ENCODE measurements at places on chromosomes 7 and 10.
A peak's percentile ranks its signal among the peaks of the same experiment; 100 is the strongest.

DNA sequence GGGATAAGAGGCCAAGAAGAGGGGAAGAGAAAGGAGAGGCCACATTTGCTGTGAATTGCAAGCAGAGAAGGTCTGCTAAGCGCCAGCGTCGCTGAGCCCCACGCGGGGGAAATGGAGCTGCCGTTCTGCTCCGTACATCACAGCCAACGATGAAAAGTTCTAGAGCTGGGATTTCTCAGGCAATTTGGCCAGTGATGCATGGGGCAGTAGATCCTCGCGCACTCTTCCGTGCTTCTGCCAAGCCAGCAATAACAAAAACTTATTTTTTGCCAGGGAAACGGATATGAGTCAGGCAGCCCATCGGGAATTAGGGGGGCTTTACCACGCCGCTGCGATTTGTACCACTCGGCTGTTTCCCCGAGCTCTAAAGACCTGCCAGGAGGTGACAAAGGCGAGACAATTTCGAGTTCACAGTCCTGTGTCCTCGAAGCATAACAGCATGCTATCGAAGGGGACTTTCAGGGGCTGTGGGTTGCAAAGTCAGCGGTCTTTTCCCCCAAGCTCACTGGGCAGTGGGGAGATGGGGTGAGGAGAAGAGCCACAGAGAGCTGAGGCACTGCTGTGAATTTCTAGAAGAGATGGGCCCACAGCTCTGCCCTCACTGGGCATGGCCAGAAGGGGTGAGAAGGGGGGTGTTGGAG is 30.0 kb upstream of the SLF2 start:
- no peak for DNase-seq

DNA sequence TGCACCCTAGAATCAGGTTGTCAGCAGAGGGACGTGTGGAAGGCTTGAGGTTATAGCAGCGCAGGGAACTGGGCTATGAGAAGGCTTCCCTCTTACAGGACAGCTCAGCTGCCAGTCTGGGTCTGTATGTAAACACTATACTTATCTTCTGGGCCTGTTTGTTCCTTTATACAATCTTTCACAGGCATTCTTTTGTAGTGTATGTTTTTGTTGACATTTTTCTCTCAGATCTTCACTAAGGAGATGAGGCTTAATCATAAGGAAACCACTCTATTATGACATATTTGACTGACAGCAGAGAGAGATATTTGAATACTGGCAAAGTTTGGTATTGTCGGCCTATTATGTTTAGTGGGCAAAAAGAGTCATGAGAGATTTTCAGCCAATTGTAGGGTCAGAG is 929 bp downstream of the GBF1 start:
- DNase-seq = no peak

- DNase-seq = no peak
Measured at GRCh38 chr10:125554016-125554703, 128.8 kb downstream of the TEX36 start.

- no peak for DNase-seq
Measured at GRCh38 chr7:38060637-38061036, 117.4 kb upstream of the STARD3NL start.

DNA sequence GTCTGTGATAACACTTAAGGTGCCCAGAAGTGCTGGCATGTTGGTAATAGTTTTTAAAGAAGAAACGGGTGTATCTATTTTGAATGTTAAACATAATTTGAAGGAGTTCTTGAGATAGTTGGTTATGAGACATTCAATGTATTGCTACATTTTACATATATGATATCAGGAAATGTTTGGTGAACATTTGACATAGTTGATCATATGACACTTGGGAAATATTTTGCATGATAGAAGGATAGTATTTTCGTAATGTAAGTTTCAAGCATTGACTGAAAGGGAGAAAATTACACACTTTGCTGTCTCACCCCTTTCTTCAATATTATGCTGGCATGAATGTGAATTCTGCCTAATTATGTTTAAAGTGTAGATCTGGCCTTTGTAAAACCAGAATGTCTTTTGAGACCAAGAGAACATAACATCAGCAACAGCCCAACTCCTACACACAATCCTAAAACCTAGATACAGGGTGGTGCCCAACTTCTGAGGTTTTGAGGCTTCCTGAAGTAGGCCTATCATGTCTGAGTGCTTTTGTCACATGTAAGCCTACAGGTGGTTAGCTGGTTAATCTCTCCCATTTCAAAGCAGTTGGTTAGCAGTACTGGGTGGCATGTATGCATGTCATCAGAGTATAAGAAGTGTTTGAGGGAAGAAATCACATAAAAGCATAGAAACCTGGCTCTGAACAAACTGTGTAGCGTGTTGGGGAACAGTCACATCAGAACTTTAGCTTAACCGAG is 2.1 kb downstream of the ADD3 start:
- peak; percentile 29 for DNase-seq

DNA sequence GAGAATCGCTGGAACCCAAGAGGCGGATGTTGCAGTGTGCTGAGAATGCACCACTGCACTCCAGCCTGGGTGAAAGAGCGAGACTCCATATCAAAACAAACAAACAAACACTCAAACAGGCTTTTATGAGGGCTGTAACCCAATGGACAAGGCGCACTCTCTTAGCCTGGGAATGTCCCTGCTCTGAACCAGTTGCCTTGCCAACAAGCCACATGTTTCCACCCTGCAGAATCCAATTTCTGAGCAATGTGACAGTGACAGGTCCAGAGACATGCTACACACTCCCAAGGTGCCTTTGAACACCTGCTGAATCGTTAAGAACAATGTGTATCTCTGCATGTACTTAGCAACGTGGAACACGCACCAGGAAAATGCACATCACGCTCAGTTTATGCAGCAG is 186.8 kb upstream of the AUTS2 start:
- no peak for DNase-seq

GRCh38 chr10:21003240-21003822 is 106.2 kb upstream of the NEBL start:
- DNase-seq = no peak

- no peak for DNase-seq
Measured at GRCh38 chr7:29467193-29467926, 96.3 kb upstream of the PRR15 start.

- DNase-seq = no peak
Measured at GRCh38 chr7:95427166-95427565, 7.7 kb downstream of the PON2 start.

DNA sequence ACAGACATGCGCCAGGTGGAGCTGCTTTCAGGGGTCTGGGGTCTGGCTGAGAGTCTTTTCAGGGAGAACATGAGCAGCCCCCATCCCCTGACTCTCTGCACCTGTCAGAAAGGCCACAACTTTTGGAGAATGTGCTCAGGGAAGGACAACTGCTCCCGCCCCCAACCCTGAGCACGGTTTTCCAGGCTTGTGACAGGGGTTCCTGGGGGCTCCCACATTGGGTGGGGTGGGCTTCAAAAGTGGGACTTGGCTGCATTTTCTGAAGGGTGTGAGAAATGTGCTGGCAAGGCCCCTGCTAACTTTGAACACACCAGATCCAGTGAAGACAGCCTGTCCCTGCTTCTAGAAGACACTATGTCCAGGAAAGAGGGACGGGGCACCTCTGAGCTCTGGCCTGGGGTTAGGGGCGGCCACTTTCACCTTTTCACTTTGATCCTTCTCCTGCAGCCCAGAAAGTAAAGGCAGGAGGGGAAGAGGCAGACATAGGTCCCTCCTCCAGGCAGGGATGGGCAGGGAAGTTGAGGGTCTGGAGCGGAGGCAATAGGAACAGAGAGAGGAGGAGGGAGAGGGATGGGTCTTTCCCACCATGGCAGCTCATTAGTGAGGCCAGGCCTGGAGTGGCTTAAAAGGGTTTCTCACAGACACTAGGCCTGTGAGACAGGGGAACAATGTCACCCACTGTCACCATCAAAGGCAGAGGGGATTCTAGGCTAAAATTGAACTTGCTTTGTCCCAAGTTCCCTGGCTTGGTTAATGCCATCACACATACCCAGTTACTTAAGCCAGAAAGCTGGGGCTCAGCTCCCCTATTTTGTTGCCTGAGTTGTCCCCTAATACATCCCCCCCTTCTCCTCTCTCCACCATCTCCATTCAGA is 1.5 kb downstream of the KCP start:
- DNase-seq = no peak

DNA sequence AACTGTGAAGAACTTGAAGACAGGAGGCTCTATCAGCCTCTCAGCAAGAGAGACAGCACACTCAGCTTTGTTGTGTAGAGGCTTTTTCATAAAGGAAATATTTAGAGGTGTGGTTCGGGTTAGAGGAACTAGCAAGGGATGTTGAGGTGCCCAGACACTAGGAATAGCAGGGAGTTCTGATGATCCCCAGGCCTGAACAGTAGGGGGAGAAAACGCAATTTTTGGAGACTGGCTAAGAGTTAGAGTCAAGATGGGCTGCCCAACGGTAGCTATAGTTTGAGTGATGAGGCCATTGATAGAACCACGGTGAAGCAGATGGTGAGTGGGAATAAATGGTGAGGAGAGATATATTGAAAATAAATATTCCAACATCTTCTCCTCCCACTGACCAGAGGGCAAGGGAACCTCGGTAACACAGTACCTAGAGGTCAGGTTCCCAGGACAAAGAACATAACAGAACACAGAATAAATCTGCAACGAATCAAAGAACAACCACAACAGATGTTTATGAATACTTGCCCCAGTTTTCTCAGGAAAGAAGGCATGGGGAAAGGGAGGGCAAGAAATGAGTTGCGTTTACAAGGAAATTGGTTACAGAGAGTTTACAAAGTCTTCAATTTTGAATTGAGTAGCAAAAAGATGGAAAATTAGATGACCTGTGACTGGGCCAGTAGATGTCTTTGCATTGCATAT is 24.2 kb upstream of the BPGM start:
- no peak for DNase-seq

- no peak for DNase-seq
Measured at GRCh38 chr7:18553605-18554003, 58.1 kb downstream of the HDAC9 start.

DNA sequence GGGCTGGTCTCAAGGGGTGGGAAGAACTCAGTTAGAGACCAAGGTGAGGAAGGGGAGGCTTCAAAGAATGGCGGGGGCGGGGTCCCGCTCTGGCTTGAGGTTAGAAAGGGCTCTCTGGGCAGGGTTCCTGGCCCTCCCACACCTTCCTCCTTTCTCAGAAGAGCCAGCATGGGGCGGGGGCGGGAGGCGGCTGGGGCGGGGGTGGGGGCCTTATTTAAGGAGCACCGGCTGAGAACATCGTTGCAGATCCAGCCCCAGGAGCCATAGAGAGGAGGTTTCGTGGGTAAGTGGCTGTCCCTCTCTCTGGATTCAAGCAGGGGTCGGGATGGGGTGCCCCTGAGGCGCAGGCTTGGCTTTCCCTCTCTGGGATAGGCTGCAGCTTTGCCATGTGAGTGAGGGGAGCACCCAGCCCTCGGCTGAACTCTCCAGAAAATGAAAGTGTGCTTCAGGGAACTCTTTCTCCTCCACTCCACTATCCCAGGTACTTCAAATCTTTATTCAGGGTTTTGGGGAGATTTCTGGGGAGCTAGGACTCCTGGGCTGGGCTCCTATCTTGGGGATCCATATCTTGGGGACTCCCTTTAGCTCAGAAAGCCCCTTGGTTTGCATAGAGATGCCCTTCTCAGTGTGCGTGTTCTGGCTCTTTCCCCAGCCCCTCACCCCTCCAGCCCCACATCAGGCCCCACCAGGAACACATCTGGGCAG is 3.3 kb upstream of the CUEDC2 start:
- no peak for DNase-seq

DNA sequence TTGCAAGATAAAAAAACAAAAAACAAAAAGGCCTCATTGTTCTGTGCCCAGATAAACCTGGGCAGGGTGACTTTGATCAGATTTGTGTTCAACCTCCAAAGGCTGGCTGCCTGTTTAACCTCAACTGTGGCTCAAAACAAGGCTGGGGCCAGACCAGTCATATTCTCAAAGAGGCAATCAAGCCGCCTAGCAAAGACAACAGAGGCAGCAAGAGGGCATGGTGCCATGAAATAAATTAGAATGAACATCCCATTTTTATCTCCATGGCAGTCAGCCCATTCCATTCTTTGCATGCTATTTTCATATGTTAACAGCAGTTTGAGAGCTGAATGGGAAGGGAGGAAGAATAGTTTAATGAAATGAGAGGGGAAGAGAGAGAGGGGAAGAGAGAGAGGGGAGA is 1150.3 kb downstream of the TYW1 start:
- no peak for DNase-seq

GRCh38 chr7:146314962-146315361 is 198.4 kb downstream of the CNTNAP2 start:
- no peak for DNase-seq

DNA sequence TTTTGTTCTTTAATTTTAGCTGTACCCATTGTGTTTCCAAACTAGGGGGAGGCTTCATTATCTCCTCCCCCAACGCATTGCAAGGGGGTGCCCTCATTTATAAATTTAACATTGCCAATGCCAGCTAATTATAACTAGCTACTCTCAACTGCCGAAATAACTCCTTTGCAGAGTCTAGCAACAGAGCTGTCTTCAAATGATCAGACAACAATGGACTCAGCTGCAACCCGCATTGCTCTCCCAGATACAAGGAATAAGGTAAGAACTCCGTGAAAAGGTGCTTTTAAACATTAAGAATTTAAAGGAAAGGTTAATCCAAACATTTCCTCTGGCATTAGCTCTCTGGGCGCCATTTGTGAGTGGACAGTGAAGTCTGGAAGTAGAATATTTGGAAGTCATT is 116.2 kb downstream of the GFRA1 start:
- DNase-seq = no peak

DNA sequence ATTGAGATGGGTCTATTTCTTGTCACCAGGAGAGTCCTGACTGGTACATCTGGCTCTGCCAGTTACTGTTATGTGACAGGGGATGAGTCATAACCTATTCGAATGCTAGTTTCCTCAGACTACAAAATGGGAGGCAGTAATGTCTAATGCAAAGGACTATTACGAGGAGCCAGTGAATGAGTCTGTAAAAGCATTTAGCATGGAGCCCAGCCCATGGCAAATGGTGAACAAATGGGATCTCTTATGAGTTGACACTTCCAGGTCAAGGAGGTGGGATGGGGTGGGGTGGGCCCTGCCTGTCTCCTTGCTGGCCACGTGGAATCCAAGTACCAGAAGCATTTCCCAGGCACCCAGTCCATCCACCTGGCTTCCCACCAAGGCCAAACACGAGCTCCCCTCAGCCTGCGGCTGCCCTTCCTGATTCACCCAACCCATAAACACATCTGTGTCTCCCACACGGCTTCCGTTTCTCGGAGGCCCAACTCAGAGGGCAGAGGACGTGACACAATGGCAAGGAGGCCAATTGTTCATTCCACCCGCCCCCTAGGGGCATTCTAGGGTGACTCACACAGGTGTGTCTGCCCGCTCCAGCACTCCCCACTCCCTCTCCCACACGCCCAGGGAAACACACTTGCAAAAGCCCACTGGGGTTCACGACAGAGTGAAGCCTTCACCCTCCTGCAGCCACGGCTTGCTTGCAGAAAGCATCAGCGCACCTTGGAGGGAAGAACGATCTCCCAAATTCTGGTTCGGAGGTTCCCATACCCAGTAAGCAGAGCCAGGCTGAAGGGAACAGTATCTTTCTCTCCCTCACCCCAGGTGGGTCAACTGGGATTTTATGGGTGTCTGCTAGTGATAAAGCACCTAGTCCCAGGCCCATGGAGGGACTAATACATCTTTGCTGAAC is 109.8 kb downstream of the SH3PXD2A start:
- peak; percentile 44 for DNase-seq

Data from activated naive CD4-positive, alpha-beta T cell treated with anti-CD3 and anti-CD28 coated beads, Interleukin-2, amount 50 U/mL, for 16 hours (primary cell).